Fibroblast of skin of back (primary cell): ENCODE measurements at places on chromosomes 4 and X.

- peak; percentile 11 for DNase-seq
Observed at GRCh38 chr4:152778656-152779512, 646 bp downstream of the TIGD4 start.

GRCh38 chrX:131675596-131676194 lies 131.8 kb downstream of the OR13H1 start:
- peak; percentile 0 for DNase-seq

DNA sequence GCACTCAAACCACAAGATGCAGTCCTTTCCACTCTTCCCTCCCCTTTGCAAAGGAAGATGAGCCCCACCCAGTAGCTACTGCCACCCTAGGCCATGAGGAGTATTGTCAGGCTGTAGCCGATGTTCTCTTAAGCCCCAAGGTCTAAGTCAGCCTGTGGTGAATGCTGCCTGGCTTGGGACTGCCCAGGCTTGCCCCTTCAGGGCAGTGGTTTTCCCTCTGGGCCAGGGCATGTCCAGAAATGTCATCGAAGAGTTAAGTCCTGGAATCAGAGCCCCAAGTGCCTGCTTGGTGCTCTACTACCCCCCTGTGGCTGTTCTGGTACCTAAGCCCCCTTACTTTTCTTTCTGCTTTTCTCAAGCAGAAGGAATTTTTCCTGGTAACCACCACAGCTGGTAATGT lies 11.8 kb upstream of the PGK1 start:
- DNase-seq = peak; percentile 49

- no peak for DNase-seq
Observed at GRCh38 chr4:17313194-17313593, 198.7 kb downstream of the QDPR start.

DNA sequence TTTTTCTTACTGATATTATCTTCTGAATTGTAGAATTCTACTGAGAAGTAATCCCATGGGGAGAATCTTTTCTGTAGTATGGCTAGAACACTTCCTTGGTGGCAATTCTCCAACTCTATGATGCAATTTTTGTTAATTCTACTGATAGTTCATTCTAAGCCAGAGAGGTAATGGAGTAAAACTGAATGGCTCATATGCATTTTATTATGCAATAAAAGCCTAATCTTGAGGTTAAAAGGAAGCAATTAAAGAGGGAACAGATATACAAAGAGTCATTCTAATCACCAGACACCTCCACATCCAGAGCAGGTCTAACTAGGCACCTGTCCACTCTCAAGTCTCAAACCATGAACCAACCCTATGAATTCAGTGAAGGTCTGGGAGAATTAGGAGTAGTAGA lies 9.7 kb downstream of the RAP2C start:
- peak; percentile 49 for DNase-seq

DNA sequence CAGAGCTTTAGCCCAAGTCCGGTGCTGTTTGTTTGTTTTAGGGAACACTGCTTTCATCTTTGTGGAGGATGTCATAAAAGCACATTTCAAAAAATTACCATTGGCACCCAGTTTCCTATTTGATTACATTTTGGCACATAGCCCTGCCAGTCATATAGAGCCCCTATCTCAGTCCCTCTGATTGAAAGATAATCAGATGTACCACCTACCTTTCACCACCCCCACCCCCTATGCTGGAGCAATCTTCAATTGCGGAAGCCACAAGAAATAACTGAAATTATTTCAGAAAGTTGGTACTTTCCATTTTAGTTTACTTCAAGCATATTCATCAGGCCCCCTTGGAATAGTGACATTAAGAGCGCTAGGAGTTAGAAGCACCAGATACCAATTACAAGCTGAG lies 136.7 kb upstream of the RPL34 start:
- DNase-seq = no peak
